ENCODE measurements at places on chromosomes 2 and 18.
A peak's percentile ranks its signal among the peaks of the same experiment; 100 is the strongest.

GRCh38 chr2:38700113-38700785, 34.3 kb downstream of the GALM start:
- DNase-seq = no peak

DNA sequence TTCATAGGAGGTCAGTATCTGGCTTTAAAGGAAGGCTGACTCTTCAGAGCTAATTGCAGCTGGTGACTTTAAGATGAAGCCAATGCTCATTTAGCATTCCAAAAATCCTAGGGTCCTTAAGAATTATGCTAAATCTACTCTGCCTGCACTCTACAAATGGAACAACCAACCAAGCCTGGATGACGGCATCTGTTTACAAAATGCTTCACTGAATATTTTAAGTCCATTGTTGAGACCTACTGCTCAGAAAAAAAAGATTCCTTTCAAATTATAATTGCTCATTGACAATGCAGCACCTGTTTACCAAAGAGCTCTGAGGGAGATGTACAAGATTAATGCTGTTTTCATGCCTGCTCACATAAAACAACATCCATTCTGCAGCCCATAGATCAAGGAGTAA, 31.4 kb downstream of the YWHAQ start:
- no peak for DNase-seq

- peak; percentile 51 for DNase-seq
These were observed 21.2 kb downstream of the GORASP2 start for GRCh38 chr2:170950221-170950761.

GRCh38 chr18:47032945-47033344, 2.5 kb downstream of the ELOA2 start:
- DNase-seq = no peak

DNA sequence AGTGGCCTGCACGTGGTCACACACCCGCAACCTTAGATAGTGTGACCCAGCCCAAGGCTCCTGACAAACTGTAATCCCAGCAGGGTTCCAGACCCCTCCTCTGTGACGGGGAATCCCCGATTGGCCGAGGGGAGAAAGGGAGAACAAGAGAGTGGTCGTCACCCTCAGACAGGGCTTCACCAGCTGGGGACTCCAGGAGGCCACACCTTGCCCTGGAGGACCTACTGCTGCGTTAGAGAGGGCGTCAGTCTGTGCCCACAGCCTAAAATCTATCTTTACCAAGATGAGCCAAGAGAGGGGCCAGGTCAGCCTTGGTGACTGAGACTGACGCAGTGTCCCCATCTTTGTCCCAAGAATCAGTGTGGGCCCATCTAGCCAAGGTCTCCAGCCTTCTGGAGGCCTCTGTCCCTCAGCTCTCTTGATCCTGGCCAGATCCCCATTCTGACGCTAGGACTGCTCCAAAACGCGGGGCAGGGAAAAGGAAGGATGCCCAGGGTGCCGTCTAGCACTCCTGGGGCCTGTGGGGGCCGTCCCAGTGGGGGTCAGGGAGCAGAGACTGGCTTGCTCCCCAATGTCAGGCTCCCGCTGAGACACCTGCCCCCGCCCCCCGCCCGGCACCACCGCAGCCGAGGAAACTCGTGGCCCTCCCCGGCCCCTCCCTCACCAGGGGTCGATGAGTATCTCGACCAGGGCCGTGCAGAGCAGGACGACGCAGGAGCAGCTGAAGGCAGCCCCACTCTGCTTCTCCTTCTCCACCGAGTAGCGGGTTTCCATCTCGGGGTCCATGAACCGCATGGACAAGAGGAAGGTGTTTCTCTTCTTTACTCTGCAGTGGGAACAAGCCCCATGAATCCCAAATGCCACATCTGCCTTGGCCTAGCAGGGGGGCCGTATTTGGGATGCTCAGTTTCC, 40.9 kb downstream of the CENPO start:
- no peak for DNase-seq

- no peak for DNase-seq
These were observed 293.2 kb upstream of the DCC start for GRCh38 chr18:52046842-52047241.

GRCh38 chr2:61011678-61012077, 5.8 kb upstream of the PEX13 start:
- no peak for DNase-seq

DNA sequence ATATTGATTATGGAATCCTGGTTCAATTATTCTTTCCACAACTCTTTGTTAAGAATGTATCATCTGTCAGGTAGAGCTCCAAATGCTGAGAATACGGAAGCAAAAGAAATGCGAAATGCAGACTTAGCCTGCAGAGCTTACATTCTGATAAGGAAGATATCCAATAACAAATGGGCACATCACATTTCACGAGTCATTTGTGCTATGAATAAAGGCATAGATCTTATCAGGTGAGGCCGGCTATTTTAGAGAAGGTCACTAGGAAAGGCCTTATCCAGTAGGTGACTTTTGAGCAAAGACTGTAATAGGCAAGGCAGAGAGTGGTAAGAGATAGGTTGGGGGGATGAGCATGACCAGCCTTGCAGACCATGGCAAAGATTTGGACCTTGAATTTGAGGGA, 174.3 kb upstream of the SERPINE2 start:
- no peak for DNase-seq

GRCh38 chr18:5413447-5413846, 117.9 kb upstream of the ZBTB14 start:
- DNase-seq = no peak

- no peak for DNase-seq
These were observed 19.3 kb downstream of the RBMS1 start for GRCh38 chr2:160474319-160474645.

DNA sequence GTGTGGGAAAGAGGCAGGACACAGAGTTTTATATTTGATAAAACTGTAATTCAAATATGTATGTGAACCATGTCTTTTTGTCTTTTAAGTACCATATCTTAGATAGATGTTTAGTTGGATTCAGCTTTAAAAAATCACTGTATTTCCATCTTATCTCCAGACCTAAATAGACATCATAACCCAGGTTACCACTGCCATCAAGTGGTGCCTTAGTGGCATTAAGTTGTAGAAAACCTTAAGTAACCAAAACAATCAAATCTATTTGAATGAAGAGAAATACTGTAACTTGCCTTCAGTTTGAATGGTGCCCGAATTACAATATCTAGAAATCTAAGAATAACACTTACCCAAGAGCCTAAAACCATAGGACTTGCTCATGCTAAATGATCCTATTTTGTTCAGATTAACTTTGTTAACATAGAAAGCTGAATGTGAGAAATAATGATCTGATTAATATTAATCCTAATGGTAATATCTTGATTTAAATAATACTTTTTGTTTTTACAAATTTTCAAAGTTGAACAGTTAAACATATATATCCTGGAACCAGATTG, 92.5 kb upstream of the MAP2 start:
- peak; percentile 13 for DNase-seq

GRCh38 chr2:100974712-100975520, 27.2 kb upstream of the RPL31 start:
- no peak for DNase-seq

DNA sequence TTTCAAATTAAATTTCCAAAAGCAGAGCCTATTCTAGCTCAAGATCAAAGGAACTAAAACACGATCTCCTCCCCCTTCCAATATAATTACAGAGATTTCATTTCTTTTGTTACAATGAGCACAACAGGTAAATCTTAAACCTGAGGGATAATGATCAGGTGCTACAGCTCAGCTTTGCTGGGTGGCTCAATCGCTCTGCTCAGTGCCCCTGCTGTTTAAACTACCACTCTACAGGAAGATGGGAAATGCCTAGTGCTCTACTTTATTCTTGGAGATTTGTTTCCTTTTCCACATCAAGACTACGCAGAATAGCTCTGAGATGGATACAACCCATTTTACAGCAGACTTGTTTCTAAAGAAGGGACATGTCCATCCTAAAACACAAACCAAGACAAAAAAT, 162.3 kb downstream of the TCF4 start:
- no peak for DNase-seq

DNA sequence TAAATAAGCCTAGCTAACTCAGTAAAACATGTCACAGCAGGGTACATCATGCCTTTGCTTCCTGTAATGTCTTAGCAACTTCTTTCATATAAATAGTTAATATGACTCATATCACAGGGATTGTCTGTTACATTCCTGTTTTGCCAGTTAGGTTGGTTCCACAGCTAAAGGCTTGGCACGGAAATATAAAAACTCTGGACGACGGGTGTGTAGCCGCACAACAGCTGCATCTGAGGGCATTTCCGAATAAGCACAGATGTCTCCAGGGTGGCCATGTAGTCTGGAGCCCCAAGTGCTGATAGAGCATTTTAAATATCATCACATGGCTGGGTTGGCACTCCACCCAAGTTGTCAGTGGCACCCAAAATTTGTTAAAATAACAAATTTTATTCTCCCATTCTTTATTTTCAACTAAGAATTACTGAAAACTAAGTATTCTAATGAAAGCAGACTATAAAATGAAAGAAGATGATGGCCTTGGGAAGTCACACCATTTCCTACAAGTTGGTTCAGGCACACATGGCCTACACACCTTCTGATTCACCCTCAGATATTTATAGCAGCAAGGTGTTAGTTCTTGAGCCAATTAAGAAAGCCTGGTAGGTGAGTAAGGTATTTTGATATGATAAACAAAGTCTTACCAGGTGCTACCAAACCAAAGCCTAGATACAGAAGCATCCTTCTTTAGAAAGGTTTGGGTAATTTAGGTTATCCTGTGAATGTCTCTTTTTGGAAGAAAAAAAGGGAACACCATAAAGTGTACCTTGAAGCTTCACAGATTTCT, 61.8 kb upstream of the STK17B start:
- no peak for DNase-seq

DNA sequence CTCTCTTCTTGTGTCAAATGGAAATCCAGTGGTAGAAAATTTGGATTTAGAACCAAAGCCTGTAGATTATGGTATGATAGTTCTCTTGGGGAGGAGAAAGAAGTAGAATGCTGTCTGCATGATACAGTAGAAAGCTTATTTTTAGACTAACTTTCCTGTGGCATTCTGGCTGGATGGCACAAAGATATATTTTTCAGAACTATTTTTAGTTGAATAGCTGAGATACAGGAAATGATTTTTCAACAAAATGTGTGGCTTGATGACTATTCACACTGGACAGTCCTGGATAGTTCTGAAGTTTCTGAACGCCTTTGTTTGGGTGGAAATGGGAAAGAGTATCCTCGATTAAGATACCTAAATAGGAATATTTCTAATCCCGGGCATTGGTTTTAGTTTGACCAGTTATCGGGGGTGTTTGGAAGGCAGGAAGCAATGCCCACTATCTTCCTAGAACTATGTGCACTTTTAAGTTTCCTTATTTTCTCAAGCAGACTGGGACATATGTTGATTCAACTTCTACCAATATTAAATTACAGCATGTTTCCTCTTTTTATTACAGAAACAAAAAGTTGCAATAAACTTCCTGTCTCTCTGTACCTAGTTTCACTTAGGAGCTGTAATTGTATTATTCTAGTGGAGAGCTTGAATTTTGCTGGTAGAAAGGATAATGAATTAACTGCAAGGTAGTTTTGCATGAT, 32.1 kb downstream of the GDF7 start:
- peak; percentile 11 for DNase-seq

- peak; percentile 83 for DNase-seq
These were observed 900 bp downstream of the SLC40A1 start for GRCh38 chr2:189579585-189580186.

DNA sequence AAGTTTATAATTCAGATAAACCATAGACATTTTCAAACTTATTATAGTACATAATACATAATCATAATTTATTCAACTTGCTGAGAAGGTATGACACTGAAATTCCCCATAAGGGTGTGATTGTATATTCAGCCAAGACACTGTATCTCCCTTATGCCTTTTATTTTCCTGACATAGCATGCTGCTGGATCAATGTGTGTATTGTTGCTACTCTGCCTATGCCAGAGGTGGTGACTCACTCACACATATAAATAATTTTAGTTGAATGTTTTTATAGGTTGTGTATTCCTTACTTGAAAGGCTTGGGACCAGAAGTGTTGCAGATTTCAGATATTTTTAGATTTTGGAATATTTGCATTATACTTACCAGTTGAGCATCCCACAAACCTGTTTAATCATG, 86.8 kb downstream of the VRK2 start:
- no peak for DNase-seq

GRCh38 chr2:16085073-16085472, 144.7 kb downstream of the MYCN start:
- no peak for DNase-seq

DNA sequence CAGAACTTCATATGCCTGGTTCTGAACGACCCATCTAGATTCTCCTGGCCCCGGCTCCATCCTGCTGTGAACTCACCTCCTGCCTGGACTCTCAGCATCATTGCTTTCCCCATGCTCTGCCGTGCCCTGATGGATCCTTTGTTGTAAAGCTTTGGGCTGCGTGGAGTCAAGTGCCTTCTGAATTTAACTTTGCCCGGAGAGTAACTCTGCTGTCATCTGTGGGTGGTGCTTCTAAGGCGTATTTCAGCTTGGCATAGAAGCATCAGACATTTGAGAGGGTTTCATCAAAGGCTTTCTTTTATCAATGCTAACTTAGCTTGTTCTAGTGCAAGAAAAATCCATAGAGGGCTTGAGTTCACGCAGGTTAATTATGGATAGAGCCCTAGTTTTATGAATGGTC, 8.1 kb upstream of the GREB1 start:
- no peak for DNase-seq

- DNase-seq = peak; percentile 8
These were observed 45.9 kb downstream of the RPIA start for GRCh38 chr2:88737385-88737784.

- no peak for DNase-seq
These were observed 66.9 kb downstream of the OXER1 start for GRCh38 chr2:42696987-42697386.

GRCh38 chr2:134764164-134764563, 45.4 kb upstream of the TMEM163 start:
- no peak for DNase-seq

DNA sequence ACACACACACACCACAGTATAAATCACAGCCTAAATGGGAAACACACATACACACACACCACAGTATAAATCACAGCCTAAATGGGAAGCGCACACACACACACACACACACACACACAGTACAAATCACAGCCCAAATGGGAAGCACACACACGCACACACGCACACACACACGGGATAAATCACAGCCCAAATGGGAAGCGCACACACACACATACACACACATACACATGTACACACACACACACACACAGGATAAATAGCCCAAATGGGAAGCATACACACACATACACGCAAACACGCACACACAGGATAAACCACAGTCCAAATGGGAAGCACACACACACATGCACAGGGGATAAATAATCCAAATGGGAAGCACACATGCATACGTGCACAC, 68.1 kb downstream of the ADNP2 start:
- no peak for DNase-seq

DNA sequence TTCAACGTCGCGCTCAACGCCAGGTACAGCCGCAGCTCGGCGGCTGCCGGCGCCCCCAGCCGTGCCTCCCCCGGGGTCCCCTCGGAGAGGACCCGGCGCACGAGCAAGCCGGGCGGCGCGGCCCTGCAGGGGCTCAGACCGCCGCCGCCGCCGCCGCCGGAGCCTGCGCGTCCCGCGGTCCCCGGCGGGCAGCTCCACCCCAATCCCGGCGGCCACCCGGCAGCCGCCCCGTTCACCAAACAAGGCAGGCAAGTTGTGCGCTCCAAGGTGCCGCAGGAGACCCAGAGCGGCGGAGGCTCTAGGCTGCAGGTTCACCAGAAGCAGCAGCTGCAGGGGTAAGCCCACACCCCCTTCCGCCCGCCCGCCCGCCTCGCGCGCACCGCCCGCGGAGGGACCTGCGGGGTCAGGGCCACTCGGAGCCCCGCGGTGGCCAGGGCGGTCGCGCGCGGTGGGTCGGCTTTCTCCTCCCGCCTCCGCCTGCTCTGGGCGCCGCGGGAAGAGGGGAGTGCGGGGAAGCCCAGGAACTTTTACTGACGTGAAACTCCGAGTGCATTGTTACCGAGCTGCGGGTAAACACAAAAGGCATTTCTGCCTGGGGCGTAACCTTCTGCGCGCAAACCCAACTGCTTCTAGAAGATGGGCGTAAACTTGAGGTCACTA, 861 bp downstream of the LTBP1 start:
- DNase-seq = no peak
